Activated CD4-positive, alpha-beta T cell treated with anti-CD3 and anti-CD28 coated beads for 24 hours (primary cell): ENCODE measurements at places on chromosomes 5 and 9.

DNA sequence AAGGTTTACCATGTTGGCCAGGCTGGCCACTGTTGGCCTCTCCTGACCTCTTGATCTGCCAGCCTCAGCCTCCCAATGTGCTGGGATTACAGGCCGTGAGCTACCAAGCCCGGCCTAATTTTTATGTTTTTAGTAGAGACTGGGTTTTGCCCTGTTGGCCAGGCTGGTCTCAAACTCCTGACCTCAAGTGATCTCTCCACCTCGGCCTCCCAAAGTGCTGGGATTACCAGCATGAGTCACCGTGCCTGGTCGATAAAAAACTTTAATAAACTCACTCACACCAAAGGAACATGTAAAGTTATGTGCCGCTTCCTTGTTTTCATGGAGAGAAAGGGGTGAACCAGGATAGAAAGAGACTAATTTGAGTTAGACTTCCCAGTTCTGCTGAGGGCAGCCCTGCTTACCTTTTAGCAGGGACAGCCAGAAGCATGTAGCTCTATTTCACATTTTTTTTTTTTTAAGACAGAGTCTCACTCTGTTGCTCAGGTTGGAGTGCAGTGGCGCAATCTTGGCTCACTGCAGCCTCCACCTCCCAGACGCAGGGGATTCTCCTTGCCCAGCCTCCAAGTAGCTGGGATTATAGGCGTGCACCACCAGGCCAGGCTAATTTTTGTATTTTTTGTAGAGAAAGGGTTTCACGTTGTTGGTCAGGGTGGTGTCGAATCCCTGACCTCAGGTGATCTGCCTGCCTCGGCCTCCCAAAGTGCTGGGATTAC lies 11.4 kb upstream of the HAUS6 start:
- no peak for DNase-seq

DNA sequence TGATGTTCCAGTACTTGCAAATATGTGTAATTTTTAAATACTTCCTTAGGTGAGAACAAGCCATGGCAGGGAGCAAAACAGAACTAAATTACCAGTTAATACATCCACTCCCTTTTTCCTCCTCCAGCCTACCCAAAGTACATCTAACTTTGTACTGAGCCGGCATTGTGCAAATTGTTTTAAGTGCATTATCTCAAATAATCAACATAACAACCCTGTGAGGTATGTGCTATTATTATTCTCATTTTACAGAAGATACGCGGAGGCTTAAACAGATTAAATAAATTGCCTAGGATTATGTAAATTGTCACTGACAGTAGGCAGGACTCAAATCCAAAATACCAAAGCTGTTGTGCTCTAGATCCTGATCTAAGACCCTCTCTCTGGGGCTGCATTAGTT lies 55.5 kb upstream of the KLF4 start:
- no peak for DNase-seq

DNA sequence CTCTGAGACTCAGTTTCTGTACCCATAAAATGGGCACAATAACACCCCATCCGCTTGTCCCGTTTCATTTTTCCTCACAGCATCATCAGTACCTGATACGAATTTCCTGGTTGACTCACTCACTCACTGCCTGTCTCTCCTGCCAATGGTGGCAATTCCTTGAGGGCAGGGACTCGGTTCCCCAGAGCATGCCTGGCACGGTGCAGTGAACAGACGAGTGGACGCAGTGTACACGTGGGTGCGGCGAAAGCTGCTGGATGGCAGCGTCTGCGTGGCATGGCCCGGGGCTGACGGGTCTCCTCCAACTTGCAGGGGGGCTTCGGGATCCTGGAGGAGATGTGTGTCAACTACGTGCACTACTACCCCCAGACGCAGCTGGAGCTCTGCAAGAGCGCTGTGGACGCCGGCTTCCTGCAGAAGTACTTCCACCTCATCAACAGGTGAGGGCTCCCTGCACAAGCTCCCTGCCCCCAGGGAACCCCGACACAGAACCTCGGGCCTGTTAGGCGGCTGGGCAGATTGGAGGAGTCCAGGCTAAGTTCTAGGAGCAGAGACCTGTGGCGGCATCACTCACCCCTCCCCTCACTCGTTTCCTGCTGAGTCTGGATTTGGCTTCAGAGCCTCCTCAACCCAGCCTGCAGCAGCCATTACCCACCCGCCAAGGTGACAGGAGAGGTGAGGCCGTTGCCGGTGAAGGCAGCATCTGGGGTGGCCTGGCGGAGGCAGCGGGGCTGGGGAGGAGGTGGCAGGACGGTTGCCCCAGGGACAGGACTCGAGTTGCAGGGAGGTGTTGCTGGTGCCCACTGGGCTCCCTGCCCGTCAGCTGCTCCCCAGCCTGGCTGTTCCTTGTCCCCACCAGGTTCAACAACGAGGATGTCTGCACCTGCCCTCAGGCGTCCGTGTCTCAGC lies 20.3 kb downstream of the DBH start:
- DNase-seq = no peak

- no peak for DNase-seq
Observed at GRCh38 chr9:6829027-6829426, 71.3 kb downstream of the KDM4C start.

- no peak for DNase-seq
Observed at GRCh38 chr5:130708754-130709153, 456.3 kb downstream of the HINT1 start.

GRCh38 chr5:125826214-125826613 lies 597.0 kb upstream of the GRAMD2B start:
- no peak for DNase-seq

GRCh38 chr9:124017929-124018729 lies 6.6 kb downstream of the LHX2 start:
- DNase-seq = no peak

GRCh38 chr9:82363682-82364081 lies 375.1 kb downstream of the SPATA31D1 start:
- DNase-seq = no peak
